CD4-positive, alpha-beta T cell treated with Interleukin-12 subunit alpha and Interleukin-12 subunit beta, for 1 hour (primary cell): ENCODE measurements at places on chromosomes 6 and 20.

- DNase-seq = no peak
Observed at GRCh38 chr6:30063315-30063714, 2.2 kb downstream of the POLR1H start.

DNA sequence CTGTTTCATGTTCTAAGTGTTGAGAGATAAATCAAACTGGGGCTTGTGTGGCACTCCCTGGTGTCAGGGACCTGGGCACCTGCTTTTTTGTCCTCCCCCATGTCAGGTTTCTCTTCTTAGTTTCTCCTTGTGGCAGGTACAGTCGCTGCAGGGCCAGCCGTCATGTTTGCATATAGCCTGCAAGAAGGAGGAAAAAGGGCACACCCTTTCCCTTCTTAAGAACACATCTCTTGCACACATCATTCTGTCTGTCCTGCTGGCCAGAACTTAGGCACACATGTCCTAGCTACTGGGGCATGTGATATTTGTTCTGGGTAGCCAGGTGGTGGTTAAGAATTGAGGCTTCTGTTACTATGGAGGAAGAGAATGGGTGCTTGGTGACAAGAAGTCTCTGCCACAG lies 27.9 kb downstream of the CDC5L start:
- no peak for DNase-seq

DNA sequence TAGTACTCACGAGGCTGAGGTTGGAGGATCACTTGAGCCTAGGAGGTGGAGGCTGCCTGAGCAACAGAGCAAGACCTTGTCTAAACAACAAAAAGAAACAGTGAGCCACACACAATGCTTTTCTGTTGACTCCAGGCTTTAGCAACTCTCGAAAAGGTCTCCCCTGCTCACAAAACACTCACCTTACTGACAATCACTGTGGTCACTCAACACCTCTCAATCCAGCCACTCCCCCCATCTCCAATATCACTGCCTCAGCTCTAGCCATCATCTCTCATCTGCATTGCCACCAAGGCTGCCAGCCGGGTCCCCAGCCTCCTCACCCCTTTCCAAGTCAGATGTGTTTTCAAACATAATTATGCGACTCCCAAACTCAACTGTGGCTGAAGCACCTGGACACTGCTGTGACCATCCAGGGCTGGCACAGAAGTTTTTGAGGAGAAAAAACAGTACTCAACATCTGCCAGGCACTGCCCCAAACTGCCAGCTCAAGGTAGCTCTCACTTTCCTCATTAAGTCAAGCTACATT lies 218.0 kb upstream of the ARID1B start:
- DNase-seq = no peak

- no peak for DNase-seq
Observed at GRCh38 chr6:152248980-152249379, 388.2 kb downstream of the SYNE1 start.

- no peak for DNase-seq
Observed at GRCh38 chr6:118377711-118378414, 170.2 kb upstream of the PLN start.

DNA sequence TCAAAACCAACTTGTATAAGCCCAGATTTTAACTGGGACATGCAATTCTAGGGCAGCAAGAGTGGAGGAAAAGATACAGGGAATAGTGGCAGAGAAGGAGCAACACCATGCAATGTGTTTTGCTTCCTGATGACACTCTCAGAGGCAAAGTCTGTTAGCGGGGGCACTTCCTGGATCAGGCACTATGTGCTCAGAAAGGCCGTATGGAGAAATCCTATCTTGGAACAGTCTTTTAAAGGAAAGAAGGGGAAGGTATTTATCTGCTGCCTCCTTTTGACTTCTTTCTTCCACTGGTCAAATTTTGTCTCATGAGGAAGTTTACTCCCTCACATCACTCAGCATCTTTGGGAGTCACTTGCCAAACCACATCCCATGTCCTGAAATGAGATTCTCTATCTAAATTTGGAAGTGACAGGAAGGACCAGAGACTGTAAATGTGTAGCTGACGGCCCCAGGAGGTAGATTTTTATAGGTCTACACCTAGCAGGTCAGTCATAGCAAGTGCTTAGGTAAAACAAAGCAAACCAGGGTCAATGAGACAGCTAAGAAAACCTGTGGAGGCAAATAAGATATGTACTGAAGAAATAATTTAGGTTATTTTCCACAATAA lies 91.7 kb upstream of the ELOVL5 start:
- no peak for DNase-seq

DNA sequence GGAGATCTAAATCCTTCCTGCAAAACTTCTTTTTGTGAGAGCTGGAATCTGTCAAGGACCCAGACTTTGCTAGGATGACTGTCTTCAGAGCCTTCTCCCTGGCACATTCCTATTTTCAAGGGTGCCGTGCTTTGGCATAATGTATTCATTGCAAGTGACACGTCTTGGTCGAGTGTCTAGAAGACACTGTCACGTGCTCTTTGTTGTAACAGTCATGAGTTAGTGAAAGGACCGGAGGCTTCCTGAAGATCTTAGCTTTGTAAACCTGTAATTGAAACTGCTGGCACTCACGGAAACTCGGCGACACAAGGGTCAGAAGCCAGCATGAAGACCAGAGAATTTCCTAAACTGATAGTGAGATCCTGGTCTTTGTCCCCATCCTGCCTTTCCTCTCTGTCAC lies 19.7 kb upstream of the TAGAP start:
- DNase-seq = peak; percentile 34

DNA sequence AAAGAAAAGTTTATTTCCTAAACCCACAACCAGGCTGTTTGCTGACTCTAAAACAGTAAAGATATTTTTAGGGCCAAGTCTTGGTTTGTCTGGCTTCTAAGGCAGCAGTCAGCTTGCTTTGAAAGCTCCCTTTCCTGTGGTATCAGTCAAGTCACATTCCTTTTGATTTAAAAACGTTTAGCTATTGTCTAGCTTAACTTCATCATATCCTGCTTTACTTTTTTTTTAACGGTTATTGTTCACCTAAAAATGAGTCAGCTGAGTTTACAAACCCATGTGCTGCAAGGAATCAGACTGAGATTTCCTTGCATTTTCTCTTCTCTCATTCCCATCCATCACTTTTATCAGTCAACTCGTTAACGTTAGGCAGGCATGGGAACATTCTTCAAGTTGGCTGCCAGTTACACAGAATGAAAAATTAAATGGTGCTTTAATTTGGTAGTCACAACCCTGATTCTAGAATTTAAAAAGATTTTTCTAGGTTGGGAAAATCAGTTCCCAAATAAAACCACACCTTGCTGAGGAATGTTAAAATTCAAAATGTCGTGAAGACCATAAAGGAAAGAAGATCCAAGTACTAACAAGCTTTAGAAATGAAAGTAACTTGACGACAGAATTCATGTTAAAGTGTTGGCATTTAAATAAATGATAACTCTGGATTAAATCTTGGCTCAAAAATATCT lies 45.9 kb downstream of the ELOVL5 start:
- DNase-seq = peak; percentile 66
